ENCODE measurements at places on chromosomes 1 and 21.
A peak's percentile ranks its signal among the peaks of the same experiment; 100 is the strongest.

DNA sequence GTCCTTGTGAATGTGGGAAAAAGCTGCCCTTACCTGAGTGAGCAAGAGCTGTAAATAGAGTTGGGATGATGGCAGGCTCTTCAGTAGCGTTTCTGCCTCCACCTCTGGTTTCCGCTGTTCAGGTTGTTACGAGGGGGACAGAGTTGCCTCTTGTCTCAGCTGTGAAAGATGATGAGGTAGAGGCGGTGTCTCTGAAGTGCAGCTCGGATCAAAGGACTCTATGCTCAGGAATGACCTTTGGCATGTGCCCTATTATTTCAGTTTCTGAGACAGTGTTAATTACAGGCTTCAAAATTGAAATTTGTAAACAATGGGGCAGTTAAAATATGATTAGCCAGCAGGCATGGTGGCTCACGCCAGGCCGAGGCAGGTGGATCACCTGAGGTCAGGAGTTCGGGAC lies 70.3 kb downstream of the VPS26C start:
- no peak for DNase-seq

DNA sequence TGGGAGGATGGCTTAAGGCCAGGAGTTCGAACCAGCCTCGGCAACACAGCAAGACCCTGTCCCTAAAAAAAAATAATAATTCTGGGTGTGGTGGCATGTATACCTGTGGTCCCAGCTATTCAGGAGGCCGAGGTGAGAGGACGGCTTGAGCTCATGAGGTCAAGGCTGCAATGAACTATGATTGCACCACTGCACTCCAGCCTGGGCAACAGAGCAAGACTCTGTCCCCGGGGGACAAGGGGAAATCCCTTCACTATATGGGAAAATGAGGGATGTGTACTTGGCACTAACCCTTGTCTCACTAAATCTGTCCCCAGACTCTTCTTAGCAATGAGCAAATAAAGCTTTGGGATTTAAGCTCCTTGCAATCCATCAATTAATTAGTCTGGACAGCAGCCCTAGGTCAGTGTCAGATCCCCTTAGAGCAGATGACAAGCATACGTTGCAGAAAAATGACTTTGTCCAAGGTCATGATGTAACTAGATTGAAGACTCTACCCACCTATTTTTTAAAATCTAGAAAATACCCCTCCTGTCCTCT lies 9.4 kb downstream of the KDM5B start:
- DNase-seq, result no peak

DNA sequence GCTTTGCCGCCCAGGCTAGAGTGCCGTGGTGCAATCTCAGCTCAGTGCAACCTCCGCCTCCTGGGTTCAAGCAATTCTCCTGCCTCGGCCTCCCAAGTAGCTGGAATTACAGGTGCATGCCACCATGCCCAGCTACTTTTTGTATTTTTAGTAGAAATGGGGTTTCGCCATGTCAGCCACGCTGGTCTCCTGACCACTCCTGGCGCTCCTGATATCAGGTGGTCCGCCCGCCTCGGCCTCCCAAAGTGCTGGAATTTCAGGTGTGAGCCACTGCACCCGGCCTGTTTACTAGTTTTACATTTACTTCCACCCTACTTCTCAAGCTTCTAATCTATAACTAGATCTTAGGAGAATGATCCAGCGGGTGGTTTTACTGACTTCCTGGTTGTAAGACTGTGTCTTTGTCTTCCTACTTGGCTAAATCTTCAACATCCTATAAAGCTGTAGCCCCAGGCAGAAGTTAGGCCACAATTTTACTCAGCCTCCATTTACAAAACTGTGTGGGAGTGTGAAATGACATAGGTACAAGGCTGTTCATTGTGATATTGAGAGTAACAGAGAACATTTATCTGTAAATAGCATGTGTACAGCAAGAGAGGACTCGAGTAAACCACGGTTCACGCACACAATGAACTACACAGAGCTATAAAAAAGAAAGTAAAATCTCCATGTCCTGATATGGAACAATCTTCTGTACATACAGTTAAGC lies 9.6 kb upstream of the POU2F1 start:
- DNase-seq, result peak; percentile 45

- no peak for DNase-seq
Measured at GRCh38 chr1:2384941-2385481, 6.3 kb downstream of the MORN1 start.

- no peak for DNase-seq
Measured at GRCh38 chr1:160708118-160708517, 3.5 kb downstream of the CD48 start.

- peak; percentile 43 for DNase-seq
Measured at GRCh38 chr1:79079770-79080169, 73.2 kb upstream of the ADGRL4 start.

DNA sequence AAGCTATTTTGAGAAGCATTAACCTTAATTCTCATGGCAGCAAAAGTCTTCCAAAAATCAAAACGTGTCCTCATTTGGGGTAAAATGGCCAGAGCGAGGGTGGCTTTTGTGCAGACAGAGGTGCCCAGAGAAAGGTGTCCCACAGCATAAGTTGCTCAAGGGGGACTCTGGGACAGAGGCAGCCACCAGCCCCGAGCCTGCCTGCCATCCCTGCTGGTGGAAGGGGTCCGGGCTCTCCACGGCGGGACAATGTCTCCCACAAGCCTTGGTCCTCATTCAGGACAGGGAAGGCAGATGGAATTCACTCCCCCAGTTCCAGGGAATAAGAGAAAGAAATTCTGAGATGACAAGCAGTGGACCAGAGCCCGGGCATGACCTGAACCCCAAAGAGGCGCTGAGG lies 12.6 kb upstream of the ARHGEF16 start:
- DNase-seq, result no peak

- no peak for DNase-seq
Measured at GRCh38 chr1:243261390-243261789, 5.5 kb downstream of the SDCCAG8 start.

GRCh38 chr1:219433001-219433400 lies 179.9 kb downstream of the ZC3H11B start:
- DNase-seq, result no peak

DNA sequence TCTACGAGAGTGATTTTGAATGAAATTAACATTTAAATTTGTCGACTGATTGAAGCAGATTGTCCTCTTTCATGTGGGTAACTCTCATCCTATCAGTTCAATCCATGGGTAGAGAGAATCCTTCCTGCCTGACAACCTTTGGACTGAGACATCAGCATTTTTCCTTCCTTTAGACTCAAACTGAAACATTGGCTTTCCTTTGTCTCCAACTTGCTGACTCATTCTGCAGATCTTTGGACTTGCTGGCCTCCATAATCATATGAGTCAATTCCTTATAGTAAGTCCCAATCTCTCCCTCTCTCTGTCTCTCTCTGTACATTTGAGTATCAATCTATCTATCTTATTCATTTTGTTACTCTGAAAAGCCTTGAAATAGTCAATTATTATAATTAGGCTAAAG lies 416.7 kb downstream of the LRRIQ3 start:
- DNase-seq, result peak; percentile 36

GRCh38 chr1:234961456-234962339 lies 166.9 kb downstream of the TOMM20 start:
- DNase-seq, result peak; percentile 63

- peak; percentile 9 for DNase-seq
Measured at GRCh38 chr1:118862755-118863154, 125.4 kb downstream of the TBX15 start.

DNA sequence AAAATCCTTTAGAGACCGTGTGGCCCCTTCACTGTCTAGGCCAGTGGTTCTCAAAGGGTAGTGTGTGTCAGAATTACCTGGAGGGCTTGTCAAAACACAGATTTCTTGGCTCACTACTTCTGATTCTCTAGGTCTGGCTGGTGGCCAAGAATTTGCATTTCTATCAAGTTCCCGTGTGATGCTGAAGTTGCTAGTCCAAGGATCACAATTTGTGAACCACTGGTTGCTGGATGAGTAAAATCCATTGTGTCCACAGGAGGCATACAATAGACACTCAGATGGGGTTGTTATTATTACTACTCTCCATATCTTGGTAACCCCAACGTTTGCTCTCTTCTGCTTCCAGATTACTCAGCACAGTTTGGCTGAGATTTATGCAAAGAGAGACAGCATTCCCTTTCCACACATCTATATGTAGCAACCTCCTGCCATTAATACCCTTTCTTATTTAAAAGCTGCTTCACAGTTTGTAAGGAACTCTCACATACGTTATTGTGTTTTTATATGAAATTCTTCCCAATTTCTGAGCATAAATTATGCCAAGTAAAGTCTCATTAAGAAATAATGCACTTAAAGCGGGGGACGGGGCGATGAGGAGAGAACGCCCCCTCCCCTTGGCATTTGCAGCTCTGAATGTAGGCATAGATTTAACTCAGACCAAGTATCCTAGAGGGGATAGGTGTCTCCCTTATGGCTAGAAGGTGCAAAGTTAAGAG lies 720 bp upstream of the TMCC2 start:
- peak; percentile 54 for DNase-seq

- no peak for DNase-seq
Measured at GRCh38 chr1:40751802-40752201, 31.8 kb upstream of the KCNQ4 start.

DNA sequence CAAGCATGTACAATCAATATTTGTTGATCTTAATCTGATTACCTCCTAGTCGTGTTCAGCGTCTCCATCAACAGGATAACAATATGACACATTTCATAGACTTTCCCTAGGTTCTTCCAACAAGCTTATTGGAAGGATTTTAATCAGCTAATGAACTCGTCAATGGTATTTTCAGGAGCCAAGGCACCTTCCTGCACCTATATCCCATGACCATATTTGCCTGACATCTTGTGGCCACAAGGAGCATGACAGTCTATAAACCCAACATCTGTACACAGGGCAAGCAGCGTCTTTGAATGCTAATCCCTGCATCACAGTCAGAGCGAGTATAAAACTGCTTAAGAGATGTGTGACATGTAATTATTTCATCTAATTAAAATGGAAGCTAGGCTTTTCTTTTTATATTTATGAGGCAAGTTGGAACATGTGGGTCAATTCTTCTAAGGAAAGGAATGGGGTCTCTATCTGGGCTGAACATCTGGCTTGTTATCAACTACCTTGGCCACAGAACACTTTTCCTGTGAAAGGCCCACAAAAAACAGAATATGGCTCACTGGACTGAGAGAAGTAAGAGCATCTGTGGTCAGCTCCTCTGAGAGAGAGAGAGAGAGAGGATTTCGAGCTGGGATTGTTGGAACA lies 388.8 kb downstream of the NTNG1 start:
- DNase-seq, result peak; percentile 57

DNA sequence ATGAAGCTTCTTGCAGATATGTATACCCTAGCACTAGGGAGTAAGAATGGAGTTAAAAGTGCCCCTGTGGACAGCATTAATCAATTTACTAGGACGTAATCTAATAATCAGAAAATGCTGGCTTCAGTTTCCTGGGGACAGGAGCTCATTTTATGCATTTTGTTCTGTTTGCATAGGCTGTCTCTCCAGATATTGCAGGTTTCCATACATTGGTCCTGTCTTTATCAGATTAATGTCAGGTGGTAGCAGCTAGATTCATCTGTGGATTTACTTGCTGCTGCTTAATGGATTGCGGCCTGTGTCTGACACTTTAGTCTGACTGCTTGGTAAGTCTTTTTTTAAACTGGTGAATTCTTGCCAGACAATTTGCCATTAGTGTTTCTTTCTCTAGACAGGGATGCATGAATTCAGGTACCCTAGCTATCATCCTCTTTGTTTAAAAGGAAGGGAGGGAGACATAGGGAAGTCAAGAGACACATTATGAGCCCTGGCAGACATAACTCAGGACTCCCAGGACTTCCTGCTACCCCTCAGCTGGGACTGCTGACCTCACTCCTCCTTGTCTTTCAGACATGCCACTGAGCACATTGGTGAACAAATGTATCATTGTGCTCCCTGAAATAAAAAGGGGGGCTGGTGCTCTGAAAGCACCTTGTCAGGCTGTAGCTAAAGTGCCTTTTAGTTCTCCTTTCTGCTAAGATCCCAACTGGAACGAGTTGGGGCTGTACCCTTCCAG lies 47.7 kb downstream of the NOS1AP start:
- no peak for DNase-seq

- DNase-seq, result no peak
Measured at GRCh38 chr1:32099426-32099825, 8.4 kb upstream of the KPNA6 start.

DNA sequence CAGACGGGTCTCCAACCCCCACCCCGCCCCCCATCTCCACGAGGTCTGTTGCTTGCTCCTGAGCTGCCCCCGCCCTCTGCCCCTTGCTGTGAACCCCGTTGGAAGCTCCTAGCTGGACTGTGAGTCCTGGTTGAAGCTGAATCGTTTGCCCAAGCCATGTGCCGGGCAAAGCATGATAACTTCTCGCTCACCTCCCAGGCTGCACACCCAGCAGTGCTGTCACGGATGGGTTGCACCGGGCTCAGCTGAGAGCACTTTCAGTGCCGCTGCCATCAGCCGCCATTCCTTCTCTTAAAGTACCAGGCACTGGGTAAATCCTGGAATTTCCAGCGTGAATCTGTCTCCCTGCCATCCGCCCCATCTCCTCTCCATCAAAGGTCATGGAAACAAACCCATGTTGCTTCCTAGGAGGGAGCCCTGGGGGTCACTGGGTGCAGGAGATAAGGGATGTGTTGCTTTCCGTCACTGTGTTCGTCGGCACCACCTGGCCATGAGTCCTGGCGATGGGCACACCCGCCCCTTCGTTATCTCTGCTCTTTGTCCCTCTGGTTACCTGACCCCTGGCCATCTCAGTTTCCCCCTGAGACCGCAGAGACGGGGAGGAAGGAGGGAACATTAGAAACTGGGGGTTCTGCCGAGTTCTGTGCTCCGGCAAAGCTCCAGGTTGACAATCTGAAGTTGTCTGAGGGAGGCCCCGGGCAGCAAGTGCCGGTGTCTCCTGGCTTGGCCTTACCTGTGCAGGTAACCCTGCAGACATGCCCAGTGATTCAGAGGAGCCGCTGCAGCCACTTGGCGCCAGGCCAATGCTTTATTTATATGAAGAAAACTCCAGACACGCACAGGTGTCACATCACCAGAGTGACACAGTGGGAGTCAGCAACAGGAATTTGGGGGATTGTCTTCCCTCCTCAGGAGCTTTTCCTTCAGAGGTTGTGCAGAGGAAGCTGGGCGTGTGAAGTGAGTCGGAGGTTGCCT lies 2.7 kb downstream of the PDE9A start:
- no peak for DNase-seq

GRCh38 chr1:192530254-192530653 lies 45.3 kb upstream of the RGS1 start:
- peak; percentile 50 for DNase-seq

DNA sequence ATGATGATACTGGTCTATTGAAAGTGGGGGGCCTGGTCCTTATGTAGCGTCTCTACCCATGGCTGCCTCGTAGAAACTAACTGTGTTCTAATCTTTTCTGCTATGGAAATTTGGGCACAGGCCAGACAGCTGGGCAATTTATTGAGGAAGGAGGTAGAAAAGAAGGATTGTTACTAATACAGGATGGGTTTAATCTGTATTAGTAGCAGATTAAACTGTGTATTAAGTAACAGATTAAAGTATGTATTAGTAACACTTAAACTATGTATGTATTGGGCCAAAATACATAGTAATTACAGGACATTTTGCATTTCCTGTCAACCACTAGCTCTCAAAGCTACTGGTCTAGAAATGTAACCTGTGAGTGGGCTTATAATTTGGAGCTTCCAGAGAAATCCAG lies 142.0 kb downstream of the MAST2 start:
- no peak for DNase-seq

GRCh38 chr1:211613108-211613947 lies 34.4 kb upstream of the SLC30A1 start:
- peak; percentile 97 for DNase-seq
